ENCODE measurements at places on chromosomes 2 and 18.

DNA sequence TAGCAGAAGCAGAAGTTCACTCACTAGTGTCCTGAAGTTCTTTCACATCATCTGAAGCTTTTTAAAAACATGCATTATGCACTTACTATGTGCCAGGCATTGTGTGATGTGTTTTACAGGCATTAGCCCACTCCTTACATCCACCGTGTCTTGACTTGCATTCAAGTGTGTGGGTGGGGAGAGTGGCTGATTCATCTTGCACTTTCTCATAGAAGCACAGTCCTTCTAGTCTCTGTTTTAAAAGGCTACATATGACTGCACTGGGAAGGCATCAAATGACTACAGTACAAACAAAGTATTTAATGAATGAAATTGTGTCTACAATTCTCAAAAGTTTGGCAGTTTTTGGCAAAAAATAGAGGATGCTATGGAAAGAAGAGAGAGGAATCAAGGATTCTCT is 21.6 kb upstream of the DSC3 start:
- no peak for DNase-seq

DNA sequence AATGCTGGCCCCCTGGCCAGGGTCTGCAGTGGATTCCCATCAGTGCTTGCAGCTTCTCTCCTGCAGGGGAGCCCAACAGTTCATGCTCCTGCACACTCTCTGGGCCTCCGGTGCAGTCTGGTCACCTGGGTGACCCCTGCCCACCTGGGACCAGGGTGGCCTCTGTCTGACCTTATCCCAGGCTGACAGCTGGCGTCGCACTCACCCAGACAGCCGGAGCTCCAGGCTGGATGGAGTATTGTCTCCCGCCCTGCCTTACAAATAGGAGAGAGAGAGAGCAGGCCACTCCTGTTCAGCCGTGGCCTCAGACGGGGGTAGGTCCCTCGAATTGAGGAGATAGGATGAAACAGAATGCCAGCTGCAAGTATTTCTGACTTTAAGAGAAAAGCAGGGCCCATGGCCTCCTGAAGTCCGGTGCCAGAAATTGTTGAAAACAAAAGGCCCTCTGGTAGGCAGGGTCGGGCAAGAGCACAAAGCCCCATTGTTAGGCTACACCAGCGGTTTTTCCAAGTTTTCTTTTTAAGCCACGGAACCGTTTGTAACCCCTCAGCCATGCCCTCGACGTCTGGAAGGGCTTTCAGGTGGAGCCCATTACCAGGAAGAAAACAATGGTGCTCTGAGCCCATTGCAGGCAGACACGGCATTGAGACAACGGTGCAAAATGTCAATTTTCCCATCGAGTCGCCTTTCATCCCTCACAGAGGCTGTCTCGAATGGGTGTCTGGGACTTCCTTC is 258.4 kb downstream of the BCL11A start:
- no peak for DNase-seq

DNA sequence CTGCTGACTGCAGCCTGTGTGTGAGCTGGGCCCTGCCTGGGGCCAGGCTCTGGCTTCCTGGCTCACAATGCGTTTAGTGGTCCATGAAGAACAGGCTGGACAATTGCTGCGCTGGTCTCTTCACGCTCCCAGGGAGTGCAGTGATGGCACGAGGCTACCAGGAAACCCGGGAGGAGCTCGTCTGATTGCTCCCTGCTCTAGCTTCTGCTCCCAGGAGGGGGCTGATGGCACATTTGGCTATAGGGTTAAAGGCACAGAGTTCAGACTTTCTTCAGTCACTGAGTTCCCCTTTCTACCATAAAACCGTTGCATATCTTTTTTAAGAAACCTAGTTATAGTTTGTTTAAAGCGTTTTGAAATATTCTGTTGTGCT is 60.1 kb downstream of the KCNF1 start:
- no peak for DNase-seq

GRCh38 chr2:140027320-140027719 is 1247.1 kb upstream of the NXPH2 start:
- no peak for DNase-seq

- no peak for DNase-seq
These were observed 19.0 kb upstream of the FEZ2 start for GRCh38 chr2:36616947-36617346.

- peak; percentile 100 for DNase-seq
These were observed 88.7 kb upstream of the CXCR4 start for GRCh38 chr2:136206613-136207012.

GRCh38 chr2:49033394-49034185 is 120.7 kb downstream of the FSHR start:
- no peak for DNase-seq

- no peak for DNase-seq
These were observed 76.0 kb upstream of the SMAD7 start for GRCh38 chr18:49026501-49027373.

- DNase-seq = no peak
These were observed 22.0 kb upstream of the GMPPA start for GRCh38 chr2:219476652-219477151.

- no peak for DNase-seq
These were observed 4.5 kb downstream of the RAB31 start for GRCh38 chr18:9712611-9713010.

DNA sequence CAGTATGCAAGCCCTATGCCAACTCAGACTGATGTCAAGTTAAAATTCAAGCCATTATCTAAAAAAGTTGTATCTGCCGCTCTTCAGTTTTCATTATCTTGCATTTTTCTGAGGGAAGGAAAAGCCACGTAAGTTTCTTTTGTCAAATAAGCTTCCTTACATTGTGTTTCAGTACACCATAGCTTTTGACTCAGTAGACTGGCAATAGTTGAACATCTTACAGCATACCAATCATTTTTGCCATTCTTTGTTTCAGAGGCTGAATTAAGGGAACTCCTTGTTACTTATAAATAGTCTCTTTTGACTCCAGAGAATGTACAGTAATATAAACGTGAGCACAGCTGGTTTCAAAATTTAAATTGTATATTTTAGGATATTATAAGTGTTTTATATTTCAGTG is 120.6 kb downstream of the EHBP1 start:
- no peak for DNase-seq
